ENCODE measurements at places on chromosomes 12 and 14. TPM values are rescaled to one million over a fixed set of nuclear protein-coding genes. Genes with fewer than 3 reads are reported as not detected.

The HOTAIR gene
- not detected for total RNA-seq

The RNASE1 gene
- total RNA-seq, result 1.7 TPM

The SLC6A12 gene
- total RNA-seq, result not detected

The ASPG gene
- not detected for total RNA-seq

The MIP gene
- not detected for total RNA-seq

The PRB2 gene
- not detected for total RNA-seq

The NKX2-1 gene
- total RNA-seq, result 0.48 TPM

The CD163L1 gene
- 0.16 TPM for total RNA-seq

The ACVRL1 gene
- 39.7 TPM for total RNA-seq

The FGF6 gene
- not detected for total RNA-seq

The RTL1 gene
- total RNA-seq, result not detected

The TRIM9 gene
- total RNA-seq, result 0.40 TPM

The GPR162 gene
- total RNA-seq, result 2.1 TPM

The RIMBP2 gene
- total RNA-seq, result not detected

The KITLG gene
- total RNA-seq, result 25.2 TPM

The PDE6H gene
- not detected for total RNA-seq

The OASL gene
- total RNA-seq, result 0.08 TPM

The SYT1 gene
- 12.0 TPM for total RNA-seq
